ENCODE measurements at places on chromosomes 12 and 14. TPM values are rescaled to one million over a fixed set of nuclear protein-coding genes. Genes with fewer than 3 reads are reported as not detected.

DNA sequence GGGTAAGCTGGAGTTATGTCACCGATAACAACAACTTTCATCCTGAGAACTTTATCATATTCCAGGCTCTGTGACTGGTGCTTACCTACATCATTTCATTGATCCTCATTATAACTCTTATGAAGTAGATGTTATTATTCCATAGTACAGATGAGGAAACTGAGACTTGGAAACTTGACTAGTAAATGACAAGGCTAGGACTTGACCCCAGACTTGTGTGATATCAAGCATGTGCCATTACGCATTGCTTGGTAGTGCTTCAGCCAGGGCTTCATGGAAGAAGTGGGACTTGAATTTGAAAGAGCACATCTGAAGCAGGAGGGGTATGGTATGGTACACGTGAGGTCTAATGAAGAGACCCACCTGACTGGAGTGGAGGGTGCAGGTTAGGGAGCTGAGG lies 11.9 kb downstream of the AVIL start:
- DNase-seq: no peak

- DNase-seq: no peak
Measured at GRCh38 chr14:95297832-95298231, 21.9 kb downstream of the CLMN start.

The GPR132 gene
- total RNA-seq: 0.09 TPM

The ANO6 gene
- 89.7 TPM for total RNA-seq

The GPR162 gene
- 0.93 TPM for total RNA-seq
